ENCODE measurements at places on chromosomes 7 and 10.
A peak's percentile ranks its signal among the peaks of the same experiment; 100 is the strongest.

DNA sequence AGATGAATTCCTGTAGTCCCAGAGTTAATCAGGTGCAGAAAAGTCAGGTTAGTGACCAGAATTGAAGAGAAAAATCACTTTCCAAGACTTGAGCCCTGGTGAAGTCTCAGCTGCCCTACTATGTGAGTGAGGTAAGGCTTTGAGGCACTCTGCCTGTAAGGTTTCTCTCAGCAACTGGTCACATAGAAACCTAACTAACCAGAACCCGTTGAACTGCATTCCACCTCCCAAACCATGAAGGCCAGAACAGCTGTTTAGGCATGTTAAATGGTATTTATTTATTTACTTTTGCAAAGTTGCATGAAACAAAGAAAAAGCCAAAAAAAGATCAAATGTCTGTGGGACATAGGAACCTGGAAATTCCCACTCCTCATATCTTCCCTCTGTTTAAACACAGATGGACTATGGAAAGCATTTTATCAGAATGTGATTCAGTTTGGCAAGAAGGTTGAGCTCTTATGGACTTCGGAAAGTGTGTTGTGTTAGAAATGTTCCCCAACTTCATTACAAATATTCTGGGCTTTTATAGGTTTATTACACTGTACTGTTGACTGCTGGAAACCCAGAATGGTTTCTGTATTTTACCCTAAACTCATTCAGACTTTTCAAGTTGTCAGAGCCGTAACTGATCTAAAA is 12.8 kb upstream of the GPR85 start:
- no peak for DNase-seq

GRCh38 chr10:11236234-11236633 is 218.6 kb downstream of the CELF2 start:
- no peak for DNase-seq

DNA sequence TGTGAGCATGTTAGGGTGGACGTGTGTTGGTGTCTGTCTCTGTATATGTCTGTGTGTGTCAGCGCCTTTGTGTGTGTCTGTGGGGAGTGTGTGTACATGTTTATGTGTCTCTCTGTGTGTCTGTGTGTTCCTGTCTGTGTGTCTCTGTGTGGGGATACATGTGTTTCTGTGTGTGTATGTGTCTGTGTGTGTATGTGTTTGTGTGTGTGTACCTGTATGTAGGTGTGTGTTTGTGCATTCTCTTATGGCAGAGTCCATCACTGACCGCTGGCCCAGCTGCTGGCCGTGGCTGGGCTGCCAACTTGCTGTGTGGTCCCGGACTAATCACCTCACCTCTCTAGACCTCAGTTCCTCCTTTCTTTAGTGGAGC is 54.6 kb downstream of the PALD1 start:
- no peak for DNase-seq

DNA sequence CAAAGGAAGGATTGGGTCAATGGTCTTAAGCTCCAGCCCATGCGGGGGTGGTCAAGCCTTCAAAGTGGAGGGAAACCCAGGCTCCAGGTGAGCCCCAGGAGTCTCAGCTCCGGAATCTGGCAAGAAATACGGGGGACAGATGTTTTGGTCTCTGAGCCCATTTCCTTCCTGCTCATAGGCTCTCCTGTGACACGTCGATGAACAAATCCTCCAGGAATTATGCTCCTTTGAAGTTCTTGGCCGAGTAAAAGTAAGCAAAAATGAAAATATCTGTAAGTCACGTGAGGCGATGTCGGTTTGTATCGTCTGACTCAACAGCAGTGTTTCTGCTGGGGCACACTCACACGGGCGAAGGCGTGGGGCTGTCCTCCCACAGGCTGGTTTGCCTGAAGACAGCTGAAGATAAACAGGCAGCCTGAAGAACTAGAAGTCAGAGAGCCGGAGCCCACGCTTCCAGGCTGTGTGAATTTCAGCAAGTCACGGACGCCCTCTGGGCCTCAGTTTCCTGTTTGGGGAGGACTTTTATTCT is 52.6 kb upstream of the SMNDC1 start:
- no peak for DNase-seq

GRCh38 chr7:17651863-17652385 is 288.4 kb downstream of the SNX13 start:
- DNase-seq, result peak; percentile 68

DNA sequence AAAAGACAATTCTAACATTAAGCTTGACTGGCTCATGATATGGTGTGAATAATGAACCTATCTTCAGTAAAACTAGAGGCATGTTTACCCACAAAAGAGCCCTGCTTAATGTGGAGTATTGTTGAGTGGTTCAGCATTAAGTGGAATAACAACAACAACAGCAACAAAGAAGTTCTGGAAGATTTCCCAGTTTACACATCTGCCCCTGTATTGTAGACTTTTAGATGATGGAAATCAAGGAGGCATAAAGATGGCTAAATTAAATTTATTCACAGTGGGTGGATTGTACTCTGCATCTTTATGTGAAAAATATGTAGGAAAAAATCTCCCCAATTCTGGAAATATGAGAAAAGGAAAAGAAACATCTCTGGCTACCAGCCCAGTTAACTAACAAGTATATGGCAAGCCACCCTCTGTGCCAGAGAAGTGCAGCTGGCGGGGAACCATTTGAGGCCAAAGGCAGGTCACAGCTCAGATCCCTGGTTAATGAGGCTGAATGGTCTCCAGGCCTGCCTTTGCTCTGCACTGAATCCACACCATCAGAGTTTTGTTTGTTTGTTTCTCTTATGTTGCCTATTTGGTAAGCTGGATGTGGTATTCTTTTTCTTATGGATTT is 186.0 kb downstream of the SEMA3D start:
- no peak for DNase-seq

DNA sequence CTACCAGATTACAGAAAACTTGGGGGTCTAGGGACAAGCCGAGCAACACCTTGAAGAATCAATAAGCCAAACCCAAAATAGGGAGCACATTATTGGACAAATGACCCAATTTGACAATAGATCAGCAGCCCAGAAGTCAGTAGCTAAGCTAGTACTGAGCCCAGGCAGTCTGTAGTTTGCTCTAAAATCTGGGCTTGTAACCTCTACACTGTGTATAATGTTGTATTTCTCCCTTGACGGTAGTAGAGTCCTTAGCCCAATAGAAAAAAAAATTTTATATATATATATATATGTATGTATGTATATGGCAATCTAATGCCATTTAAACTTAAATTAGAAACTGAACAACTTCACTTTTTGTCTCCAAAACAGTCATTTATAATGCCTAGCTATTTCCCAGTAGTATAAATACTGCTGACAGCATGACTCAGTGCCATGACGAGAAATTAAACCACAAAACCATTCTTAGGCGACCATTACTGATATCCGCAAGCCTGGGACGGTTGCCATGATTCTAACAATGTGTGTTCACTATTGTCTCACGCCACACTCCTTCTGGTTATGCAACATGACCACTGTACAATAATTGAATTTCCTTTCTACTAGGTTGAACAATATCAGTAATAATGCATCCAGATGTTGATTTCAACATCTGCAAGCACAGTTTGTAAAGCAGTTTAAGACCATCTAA is 110.5 kb downstream of the IPMK start:
- DNase-seq, result no peak

- no peak for DNase-seq
Observed at GRCh38 chr7:17774248-17774647, 166.0 kb downstream of the SNX13 start.

GRCh38 chr7:101303102-101303701 is 18.4 kb downstream of the IFT22 start:
- DNase-seq, result no peak

DNA sequence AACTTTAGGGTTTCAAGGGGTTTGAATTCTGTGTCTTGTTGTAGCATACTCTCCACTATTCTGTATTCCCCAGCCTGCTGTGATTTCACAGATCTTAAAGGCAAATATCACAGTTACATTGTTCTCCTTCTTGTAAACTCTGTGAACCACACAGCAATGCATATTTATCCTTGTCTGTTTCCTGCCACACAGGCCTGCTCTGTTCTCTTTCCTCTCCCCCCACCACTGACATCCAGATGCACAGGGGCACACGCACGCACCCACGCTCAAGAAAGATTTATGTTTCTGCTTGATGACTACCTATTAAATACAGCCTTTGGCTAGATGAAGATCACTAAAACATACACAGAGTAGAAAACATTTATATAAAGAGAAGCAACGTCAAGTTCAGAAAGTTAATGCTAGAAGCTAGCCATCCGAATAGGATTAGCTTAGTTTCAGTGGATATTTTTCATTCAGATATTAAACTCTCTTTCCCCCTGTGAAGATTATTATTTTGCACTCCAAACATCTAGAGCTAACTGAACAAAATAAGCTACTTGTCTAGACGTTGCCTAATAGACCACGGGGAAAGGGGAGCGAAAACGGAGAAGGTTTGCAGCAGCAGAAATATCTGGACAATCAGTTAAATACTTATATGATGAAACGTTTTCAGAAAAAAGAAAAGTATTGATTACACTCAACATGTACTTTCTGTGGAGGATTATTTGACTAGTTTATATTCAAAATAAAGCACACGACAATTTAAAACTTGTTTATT is 193.1 kb upstream of the SEMA3C start:
- DNase-seq, result no peak

GRCh38 chr10:24259365-24260130 is 50.6 kb downstream of the KIAA1217 start:
- no peak for DNase-seq

- peak; percentile 38 for DNase-seq
Observed at GRCh38 chr7:82810558-82811259, 352.0 kb downstream of the PCLO start.

DNA sequence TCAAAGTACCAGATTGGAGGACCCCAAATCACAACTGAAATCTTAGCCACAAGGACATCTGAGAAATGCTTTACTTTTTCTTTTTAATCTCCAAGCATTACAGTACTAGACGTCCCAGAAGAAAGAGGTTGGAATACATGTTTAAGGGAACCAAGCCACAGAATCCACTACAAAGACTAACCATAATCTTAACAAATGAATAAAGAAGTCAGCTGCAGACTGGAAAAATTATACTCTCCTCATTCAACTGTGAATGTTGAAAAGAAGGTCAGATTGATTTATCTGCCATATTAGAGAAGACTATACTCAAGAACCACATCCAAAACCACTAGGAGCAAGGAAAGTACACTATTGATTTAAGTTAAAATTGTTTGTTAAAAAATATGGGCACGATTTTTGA is 102.1 kb upstream of the ABCB5 start:
- DNase-seq, result no peak

- no peak for DNase-seq
Observed at GRCh38 chr7:154837622-154838021, 165.3 kb downstream of the PAXIP1 start.

GRCh38 chr10:10327934-10328333 is 689.7 kb upstream of the CELF2 start:
- no peak for DNase-seq

- no peak for DNase-seq
Observed at GRCh38 chr10:43036481-43037428, 40.1 kb upstream of the RET start.

GRCh38 chr10:4456279-4456678 is 369.7 kb upstream of the AKR1E2 start:
- DNase-seq, result no peak

GRCh38 chr10:59831658-59832503 is 74.5 kb downstream of the CCDC6 start:
- no peak for DNase-seq

DNA sequence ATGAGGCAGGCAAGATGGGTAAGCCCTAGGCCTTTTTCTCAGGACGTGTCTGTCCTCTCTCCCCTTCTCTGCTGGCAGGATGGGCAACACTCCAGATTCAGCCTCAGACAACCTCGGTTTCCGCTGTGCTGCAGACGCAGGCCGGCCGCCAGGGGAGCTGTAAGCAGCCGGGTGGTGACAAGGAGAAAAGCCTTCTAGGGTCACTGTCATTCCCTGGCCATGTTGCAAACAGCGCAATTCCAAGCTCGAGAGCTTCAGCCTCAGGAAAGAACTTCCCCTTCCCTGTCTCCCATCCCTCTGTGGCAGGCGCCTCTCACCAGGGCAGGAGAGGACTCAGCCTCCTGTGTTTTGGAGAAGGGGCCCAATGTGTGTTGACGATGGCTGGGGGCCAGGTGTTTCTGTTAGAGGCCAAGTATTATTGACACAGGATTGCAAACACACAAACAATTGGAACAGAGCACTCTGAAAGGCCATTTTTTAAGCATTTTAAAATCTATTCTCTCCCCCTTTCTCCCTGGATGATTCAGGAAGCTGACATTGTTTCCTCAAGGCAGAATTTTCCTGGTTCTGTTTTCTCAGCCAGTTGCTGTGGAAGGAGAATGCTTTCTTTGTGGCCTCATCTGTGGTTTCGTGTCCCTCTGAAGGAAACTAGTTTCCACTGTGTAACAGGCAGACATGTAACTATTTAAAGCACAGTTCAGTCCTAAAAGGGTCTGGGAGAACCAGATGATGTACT is 13.1 kb downstream of the PHKG1 start:
- peak; percentile 62 for DNase-seq

- DNase-seq, result no peak
Observed at GRCh38 chr10:74901301-74901700, 74.9 kb downstream of the KAT6B start.

DNA sequence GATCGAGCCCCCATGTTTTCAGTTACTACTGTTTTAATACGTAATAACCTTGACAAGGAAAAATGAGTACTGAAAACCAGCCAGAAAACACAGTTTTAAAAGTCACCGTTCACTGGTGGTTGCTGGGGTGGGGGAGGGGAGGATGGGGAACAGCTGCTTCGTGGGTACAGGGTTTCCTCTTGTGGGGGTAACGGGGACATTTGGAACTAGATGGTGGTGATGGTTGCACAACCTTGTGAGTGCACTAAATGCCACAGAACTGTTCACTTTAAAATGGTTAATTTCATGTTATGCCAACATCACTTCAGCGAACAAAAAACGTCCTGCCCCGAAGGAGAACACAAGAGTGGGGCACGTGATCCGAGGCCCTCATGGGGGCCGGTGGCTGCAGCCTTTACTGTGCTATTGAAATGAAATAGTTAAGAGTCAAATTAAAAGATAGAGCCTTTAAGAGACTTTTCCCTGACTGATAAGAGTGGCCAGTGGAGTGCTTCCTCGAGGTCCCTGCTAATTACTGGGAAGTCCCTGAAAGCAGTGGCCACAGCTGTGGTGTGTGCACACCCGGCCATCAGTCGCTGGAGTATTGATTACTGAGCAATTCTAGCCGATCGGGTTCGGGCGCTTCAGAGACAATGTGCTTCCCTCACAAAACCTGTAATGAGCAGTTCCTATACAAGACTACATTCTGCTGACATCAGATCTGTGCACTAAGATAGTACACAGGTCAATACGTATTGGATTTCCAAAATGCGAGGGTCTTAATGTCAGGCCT is 80.3 kb downstream of the EBF3 start:
- DNase-seq, result no peak

DNA sequence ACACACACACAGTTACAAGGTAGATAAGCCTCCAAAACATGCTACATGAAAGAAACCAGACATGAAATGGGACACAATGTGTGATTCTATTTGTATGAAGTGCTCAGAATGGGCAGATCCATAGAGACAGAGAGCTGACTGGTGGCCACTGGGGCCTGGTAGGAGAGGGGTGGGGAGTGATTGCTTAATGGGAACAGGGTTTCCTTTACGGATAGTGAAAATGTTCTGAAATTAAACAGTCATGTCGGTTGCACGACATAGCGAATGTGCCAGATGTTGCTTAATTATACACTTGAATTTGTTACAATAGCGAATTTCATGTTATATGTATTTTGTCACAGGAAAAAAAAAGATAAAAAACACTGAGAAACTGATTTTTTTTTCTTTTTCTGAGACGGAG is 122.3 kb downstream of the SPDYE5 start:
- DNase-seq, result no peak

Data from tibial nerve (tissue), 4 donors.